Bronchial epithelial cell (primary cell): ENCODE measurements at places on chromosomes 13 and 19. TPM values are rescaled to one million over a fixed set of nuclear protein-coding genes. Genes with fewer than 3 reads are reported as not detected.

IGFL2 gene
- total RNA-seq: 2.4 TPM in 1 of 2 replicates, not detected in the other

CYP2A6 gene
- not detected in 2 replicates for total RNA-seq

LRFN3 gene
- 0.79 and 1.3 TPM in 2 replicates for total RNA-seq

FFAR1 gene
- not detected in 2 replicates for total RNA-seq

DCT gene
- under 0.01 TPM in 1 of 2 replicates, not detected in the other for total RNA-seq
